Immature natural killer cell (primary cell): ENCODE measurements at places on chromosomes 16 and 17.

GRCh38 chr17:4358154-4358553, 8.3 kb downstream of the UBE2G1 start:
- no peak for DNase-seq

DNA sequence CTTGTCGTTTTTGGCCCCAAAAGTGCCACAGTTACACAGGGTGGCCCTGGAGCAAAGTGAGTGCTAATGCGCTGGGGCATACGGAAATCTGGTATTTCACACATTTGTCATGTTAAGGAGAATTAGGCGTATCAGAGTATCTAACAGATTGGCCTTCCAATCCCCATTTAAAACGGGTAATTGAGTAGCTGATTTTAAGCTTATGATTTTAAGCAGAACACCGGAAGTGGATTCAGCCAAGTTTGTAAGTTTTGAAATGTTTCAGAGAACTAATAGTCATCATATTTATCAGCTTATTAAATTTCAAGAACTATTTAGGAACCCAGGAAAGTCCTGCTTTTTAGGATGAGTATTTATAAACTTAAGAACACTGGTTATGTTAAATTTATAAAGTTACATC, 19.5 kb downstream of the LRRC75A start:
- DNase-seq, result no peak

DNA sequence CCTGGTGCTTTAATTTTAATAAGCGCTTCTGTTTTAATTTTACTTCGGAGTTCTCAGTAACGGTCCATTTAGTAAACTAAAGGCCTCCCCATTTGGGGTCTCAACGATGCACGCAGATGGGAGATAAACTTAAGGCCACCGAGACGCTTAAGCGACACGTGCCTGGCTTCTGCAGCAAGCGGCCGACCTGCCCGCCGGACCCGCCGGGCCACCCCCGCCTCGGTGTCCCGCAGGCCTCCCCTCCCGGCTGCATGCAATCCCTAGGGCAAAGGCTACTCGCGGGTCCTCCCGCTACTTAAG, 592 bp downstream of the GCSH start:
- DNase-seq, result no peak

DNA sequence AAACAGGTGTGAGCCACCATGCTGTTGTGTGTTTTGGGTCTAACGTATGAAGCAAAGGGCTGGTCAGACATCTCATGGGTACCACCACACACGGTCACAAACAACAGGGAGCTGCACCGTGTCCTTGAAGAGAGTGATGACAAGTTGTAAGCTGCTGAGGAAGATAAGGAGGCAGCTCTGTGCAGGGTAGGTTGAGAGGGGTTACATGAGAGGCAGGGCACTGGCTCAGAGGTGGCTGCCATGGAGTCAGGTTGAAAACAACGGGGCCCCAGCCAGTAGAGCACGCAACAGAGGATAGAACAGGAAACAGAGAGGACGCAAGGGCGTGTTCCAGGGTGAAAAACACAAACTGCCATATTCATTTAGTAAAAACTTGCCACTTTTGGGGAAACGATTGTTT, 52.2 kb downstream of the TRARG1 start:
- no peak for DNase-seq

DNA sequence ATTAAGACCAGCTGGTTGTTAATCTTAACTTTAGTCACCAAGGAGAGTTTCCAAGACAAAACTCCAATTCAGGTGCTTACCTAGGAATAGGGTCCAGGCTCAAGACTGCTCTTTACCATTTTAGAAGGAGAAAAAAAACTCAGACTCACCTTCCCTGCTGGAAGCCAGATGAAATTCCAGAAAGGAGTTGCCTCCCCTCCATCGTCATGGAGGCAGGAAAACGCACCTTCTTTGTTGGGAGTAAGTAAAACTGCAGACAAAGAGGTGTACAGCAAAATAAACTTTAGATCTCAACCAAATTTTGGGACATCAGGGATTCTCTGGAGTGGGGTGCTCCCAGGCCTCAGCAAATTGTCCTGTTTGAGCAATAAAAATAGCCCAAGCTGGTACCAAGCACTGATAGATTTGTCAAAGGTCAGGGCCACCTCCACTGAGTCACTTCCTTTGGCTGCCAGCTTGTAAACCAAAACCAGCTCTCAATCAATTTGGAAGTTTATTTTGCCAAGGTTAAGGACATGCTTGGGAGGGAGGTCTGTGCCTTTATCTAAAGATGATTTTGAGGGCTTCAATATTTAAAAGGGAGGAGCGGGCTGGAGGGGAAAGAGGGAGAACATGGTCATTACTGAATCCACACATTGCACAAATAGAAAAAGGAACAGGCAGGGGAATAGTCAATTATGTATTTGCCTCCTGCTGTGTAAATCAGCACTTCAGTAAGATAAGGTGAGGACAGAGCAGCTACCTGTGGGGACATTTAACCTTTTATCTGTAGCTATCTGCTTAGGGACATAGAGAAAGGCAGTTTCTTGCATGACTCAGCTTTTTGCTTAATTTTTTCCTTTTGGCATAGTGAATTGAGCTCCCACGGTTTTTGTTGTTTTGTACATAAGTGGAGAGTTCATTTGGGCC, 1.5 kb upstream of the ALDH3A2 start:
- DNase-seq, result no peak

GRCh38 chr16:51701025-51701424, 550.0 kb upstream of the SALL1 start:
- no peak for DNase-seq

- DNase-seq, result no peak
Measured at GRCh38 chr17:66171692-66172091, 20.2 kb downstream of the CEP112 start.

DNA sequence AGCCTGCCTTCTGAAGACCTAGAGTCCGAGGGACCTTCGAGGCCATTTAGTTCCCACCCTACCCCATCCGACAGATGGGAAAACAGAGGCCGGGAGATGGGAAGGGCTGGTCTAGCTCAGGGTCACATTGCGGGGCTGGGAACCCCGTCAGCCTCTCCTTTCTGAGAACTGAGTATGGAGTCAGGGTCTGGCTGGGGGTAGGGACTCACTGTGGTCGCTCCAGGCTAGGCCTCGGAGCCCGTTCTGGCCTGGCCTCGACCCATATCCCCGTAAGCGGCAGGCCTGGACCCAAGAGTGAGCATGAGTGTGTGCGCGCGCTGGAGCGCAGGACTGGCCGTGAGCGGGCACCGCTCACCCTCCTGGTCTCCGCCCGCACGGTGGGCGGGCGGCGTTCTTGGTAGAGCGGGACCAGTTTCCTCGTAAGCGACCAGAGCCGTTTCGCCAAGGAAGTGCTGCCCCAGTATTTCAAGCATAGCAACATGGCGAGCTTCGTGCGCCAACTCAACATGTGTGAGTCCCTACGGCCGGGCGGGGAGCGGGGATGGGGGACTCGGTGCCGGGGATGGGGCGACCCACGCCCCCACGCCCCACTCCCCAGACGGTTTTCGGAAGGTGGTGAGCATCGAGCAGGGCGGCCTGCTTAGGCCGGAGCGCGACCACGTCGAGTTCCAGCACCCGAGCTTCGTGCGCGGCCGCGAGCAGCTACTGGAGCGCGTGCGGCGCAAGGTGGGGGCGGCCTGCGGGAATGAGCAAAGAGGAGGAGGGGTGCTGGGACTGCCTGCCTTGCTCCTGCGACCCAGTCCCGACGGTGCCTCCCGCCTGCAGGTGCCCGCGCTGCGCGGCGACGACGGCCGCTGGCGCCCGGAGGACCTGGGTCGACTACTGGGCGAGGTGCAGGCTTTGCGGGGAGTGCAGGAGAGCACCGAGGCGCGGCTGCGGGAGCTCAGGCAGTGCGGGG, 855 bp downstream of the HSF4 start:
- no peak for DNase-seq

DNA sequence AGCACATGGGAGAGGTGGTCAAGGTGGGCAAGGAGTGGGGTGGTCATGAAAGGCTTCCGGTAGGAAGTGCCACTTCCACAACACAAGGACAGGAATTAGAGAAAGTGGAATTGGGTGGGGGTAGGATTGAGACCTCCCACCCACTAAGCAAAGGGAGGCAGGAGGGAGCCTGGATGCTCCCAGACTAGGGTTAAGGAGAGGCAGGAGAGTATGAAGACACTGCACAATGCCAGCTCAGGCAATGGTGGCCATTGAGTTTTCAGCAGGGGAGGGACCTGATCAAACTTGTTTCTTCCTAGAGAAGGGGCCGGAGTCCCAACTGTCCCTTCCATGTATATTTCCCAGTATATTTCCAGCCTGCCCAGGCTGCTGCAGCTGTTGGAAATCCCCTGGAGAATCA, 3.1 kb upstream of the RAB11FIP4 start:
- DNase-seq, result no peak

DNA sequence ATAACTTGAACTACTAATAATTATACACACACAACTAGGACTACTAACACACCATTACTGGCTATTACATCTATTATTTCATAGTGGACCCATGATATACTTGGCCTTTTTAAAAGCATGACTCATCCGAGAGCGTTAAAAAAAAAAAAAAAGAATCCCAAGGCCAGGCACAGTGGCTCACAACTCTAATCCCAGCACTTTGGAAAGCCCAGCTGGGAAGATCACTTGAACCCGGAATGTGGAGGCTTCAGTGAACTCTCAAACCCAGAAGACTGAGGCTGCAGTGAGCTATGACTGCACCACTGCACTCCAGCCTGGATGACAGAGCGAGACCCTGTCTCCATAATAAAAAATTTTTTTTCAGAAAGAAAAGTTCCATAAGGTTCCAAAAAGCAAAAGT, 3.1 kb downstream of the GLG1 start:
- no peak for DNase-seq

DNA sequence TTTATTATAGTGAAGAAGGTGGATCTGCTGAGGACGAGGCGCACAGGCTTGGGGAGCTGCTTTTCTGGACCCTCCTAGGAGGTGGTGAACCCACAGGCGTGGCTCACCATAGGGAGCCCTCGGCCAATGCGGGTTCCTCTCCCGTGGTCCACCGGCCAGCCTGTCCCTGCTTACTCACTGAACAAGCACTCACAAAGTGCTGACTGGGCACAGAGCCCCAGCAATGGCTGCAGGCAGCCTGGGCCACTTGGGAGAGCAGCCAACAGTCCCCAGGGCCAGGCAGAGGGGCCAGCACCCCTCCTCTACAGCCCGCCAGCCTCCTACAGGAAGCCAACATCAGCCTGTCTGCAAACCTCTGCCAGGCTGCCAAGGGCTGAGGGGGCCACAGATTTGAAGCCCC, 19.1 kb upstream of the NCBP3 start:
- DNase-seq, result no peak

DNA sequence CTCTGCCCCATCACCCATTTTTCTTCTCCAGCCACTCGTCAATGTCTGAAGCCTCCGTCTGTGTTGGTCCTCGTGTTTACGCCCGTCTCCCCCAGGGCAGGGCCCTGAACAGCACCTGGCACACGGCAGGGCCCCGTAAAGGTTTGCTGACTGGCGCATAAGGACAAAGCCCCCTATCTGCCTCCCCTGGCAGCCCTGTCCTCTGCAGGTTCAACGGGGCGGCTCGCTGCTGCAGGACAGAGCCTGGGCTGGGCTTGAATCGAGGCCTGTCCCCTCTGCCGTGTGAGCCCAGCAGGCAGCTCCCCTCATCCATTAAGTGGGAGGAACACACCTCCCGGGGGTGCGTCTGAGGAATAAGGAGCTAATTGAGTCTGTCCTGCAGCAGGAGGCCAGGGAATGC, 46.1 kb upstream of the PABPN1L start:
- DNase-seq, result no peak

GRCh38 chr16:3025032-3026002, 1.5 kb downstream of the THOC6 start:
- DNase-seq, result no peak
